ENCODE measurements at places on chromosomes 5 and 9. TPM values are rescaled to one million over a fixed set of nuclear protein-coding genes. Genes with fewer than 3 reads are reported as not detected.

The REEP5 gene
- total RNA-seq = 65.3 TPM

DNA sequence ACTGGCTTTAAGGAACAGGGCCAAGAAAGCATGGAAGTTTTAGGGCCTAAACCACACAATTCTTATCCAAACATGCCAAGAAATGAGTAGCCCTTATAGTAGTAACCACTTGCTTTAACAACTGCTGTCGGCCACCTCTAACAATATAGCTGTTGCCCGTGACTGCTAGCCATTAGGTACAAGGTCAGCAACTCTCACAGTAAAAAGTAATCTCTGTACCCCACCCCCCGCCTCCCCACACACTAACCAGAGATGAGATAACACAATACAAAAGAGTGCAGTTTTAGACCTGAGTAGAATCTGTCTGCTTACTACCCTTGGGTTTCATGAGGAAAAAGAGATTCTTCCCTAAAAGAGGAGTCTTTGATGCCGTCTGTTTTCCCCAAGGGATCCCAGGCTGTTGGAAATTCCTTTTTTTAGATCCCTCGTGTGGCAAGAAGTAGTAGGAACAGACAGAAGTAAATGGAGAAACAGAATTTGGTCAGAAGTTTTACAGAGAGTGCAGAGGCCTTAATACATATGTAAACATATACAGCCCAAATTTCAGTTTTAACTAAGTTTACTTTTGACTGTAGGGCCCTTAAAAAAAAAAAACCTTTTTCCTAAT is 94.3 kb downstream of the WDR41 start:
- DNase-seq = no peak

- DNase-seq = no peak
Measured at GRCh38 chr5:94808497-94808896, 190.0 kb downstream of the SLF1 start.

- no peak for DNase-seq
Measured at GRCh38 chr5:20420991-20421595, 433.1 kb upstream of the CDH18 start.

DNA sequence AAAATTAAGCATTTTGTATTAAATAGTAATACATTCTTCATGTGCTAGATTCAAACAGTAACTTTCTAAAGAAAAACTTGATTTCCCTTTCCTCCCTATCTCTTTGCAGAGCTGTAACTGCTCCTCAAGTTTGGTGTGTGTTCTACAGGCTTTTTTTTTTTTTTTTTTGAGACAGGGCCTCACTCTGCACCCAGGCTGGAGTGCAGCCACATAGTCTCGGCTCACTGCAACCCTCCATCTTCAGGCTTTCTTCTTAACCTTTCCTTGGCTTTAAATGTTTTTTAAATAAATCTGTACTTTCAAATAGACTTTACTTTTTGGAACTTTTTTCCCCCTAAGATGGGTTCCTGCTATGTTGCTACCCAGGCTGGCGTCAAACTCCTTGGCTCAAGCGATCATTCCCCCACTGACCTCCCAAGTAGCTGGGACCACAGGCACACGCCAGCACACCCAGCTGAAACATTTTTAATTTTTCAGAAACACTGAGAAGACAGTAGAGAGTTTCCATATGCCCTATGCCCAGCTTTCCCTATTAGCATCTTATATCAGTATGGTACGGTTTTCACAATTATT is 9.1 kb downstream of the NDFIP1 start:
- DNase-seq = no peak

DNA sequence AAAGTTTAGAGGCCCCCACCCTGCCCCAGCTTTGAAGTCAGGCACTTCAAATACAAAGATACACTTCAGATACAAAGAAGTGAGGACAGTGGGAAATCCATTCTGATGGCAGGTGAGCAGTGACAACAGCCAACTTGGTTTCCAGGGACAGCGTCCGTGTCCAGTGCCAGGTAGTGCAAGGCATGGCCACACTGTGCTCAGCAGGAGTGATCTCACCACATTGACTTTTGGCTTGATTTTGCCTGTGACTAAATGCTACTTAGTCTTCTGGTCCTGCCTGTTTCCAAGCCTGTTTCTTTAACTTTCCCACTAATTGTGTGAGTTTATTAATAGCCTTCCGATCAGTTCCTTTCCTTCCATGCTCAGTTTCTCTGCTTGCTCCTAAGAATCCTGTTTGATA is 72.6 kb upstream of the PALM2AKAP2 start:
- no peak for DNase-seq

- DNase-seq = no peak
Measured at GRCh38 chr9:124593200-124593599, 86.0 kb upstream of the NR5A1 start.

DNA sequence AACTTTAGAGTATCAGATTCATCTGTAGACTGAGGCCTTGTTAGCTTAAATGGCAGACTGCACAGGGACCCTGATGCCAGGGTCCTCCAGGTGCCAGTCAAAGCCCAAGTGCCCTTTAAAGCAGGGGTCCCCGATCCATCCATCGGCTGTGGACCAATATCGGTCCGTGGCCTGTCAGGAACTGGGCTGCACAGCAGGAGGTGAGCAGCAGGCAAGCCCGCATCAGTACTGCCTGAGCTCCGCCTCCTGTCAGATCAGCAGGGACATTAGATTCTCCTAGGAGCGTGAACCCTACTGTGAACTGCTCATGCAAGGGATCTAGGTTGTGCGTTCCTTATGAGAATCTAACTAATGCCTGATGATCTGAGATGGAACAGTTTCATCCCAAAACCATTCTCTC is 403.4 kb downstream of the RAB3C start:
- DNase-seq = no peak

The PCDHGB2 gene
- total RNA-seq = 0.98 TPM

The LCN2 gene
- total RNA-seq = 106 TPM

- DNase-seq = no peak
Measured at GRCh38 chr9:70290626-70291025, 31.8 kb downstream of the SMC5 start.

The PAPPA gene
- total RNA-seq = 2.5 TPM

DNA sequence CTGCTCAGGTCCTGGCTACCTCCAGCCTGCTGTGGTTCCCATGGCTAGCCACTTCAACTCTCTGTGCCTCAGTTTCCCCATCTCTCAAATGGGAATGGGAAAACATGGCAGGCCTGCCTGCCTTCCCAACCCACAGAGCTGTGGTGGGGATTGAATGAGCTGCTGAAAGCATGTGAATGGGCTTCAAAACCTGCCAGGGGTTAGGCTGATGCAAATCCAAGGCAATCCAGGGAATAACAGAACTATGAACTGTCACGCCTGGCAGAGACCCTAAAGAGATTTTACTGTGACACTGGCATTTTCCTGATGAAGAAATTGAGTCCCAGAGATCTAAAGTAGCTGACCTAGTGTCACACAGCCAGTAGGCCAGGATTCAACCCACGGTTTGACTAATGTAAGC is 29.9 kb upstream of the TCF7 start:
- no peak for DNase-seq

DNA sequence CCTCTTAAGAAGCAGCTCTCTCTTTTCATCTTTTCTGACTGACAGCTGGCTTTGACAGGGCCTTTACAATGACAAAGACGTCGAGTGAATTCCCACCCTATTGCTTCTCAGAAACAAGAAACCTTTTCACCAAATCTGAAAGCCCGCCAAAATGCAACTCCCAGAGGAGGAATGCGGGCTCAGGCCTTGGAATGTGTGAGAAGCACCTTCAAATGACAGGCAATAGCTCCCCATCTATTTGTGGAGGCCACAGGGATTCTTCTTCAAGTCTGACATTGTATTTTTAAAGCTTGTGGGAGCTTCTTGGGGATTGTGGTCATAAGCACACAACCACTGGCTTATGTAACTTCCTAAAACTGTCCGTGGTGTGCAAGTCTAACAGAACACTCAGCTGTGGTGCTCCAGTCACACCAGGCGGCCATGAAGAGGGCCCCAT is 72.7 kb downstream of the DPYSL3 start:
- DNase-seq = no peak

DNA sequence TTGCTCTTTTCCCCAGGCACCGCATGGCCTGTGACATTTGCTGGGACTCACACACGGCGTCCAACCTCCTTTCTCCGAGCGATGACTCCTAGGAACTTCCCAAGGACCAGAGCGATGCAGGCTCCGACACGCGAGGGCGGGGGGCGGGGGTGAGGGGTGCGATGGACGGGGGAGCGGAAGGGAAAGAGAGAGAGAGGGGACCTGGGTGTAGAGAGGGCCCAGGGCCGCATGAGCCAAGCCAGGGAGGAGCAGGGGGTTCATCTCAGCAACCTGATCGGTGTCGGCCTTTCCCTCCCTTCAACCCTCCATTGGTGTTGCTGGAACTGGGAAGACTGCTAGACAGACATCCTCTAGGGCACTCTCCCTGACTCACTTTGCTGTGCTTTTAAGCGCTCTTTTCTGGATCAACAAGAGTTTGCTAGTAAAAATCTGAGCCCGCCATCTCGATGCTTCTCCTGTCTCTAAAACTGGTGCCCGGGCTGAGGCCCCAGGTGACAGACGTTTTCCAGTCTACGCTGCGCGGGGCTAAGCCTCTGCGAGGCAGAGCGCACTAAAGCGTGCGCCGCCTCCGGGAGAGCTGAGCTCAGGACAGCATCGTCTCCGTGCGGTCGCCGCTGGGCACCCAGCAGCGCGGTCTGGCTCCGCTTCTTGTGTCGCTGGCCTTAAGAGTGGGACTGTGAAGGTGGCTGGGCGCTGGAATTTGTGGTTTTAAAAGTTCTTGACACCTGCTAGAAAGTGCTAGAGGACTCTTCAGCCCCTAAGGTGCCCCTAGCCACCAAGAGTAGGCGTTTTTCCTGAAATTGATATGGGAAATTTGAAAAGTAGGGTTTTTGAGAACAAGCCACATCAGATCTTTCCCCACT is 1.0 kb upstream of the TSLP start:
- no peak for DNase-seq

DNA sequence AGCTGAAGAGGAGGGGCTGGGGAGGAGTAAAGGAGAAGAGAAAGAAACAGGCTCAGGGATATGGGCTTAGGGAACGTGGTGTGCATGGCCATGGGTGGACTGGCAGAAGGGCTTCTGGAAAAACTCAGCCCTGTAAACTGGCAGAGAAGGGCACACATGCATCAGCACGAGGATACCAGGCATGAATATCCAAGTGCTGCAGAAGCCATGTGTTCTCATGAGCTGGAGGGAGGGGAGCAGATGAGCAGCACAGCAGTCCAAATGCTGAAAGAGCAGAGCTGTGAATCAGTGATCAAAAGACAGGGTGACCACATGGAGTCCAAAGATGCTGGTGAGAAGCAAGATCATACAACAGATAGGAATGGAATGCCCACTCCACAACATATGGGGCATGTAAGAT is 72.3 kb downstream of the SEMA5A start:
- no peak for DNase-seq

GRCh38 chr9:79452265-79452664 is 119.5 kb upstream of the TLE4 start:
- no peak for DNase-seq

DNA sequence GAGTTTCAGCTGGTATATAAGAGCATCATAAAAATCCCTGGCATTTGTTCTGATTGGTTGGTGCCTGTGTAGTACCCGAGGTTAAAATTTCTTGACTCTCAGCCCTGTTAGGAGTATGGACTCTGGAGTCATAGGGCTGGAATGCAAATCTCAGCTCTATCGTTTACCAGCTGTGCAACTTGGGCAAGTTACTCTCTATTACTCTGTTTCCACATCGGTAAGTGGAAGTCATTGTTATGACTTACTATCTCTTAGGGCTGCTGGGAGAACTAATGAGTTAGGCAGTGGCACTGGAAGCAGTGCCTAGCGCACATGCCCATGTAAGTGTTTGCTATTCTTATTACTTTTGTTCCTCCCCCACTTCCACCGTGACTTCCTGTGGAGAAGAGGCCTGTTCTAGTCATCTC is 141.6 kb downstream of the BOD1 start:
- no peak for DNase-seq

- DNase-seq = no peak
Measured at GRCh38 chr5:159456722-159457465, 126.6 kb upstream of the IL12B start.

GRCh38 chr5:12110629-12111028 is 206.4 kb upstream of the CTNND2 start:
- no peak for DNase-seq

DNA sequence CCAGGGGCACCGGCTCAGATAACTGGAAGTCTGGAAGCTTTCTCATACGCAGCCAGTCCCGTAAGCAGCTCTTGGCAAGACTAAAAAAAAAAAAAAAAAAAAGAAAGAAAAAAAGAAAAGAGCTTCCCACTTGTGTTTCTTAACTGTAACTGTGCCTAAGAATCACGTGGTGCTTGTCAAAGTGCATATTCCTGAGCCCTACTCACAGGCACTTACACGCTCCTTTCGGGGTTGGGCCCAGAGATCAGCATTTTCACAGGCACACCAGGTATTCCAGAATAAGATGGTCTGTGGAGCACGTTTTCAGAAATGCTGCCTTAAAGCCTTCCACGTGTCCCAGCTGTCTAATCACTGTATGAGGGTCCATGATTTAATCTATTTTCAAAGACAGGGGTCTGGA is 22.6 kb upstream of the SH3GL2 start:
- DNase-seq = no peak

- DNase-seq = no peak
Measured at GRCh38 chr5:135739383-135739981, 95.0 kb upstream of the SLC25A48 start.

DNA sequence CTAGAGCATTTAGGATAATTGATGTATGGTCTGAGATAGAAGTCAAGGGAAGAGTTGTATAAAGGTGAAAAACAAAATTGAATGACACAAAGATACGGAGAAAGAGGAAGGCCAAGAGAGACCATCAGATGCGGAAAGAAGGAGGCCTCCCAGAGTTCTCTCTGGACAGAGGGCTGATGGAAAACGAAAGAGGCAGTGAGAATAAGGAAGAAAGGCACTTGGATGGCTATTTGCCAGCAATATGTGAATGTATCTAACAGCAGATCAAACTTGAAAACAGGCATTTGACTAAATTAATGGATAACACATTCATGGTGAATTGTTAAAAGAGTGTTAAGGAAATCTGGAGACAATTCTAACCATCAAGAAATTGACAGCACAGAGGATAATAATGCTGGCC is 2.4 kb upstream of the DOCK8 start:
- no peak for DNase-seq

GRCh38 chr5:175620527-175620926 is 37.3 kb upstream of the HRH2 start:
- DNase-seq = no peak

DNA sequence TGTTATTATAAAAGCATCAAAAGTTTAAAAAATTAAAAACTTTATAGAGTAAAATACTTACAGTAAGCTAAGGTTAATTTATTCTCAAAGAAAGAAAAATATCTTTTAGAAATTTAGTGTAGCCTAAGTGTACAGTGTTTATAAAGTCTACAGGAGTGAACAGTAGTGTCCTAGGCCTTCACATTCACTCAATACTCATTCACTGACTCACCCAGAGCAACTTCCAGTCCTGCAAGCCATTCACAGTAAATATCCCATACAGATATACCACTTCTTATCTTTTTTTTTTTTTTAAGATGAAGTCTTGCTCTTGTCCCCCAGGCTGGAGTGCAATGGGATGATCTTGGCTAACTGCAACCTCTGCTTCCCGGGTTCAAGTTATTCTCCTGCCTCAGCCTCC is 73.1 kb upstream of the FST start:
- no peak for DNase-seq

DNA sequence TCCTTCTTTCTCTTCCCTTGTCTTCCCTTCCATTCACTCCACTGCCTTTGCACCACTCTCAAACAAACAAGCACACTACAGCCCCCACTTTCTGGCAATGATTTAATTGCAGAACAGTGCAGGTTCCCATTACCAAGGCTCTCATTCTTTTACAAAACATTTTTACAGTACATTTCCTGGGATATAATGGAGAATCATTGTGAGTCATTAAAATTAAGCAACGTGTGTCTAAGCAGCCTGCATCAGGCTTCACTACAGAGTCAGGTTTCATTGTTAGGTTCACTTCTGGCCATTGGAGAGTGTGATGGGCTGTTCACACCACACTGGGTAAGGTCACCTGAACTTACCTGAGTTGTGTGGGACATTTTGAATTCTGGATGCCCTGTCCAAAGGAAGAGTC is 303.5 kb downstream of the TRIM32 start:
- DNase-seq = peak; percentile 23

Data from epithelial cell of proximal tubule (primary cell).